ENCODE measurements at places on chromosomes 4 and X.

- no peak for DNase-seq
These were observed 15.2 kb downstream of the BCOR start for GRCh38 chrX:40082447-40083119.

- DNase-seq: no peak
These were observed 94.2 kb downstream of the GPAT3 start for GRCh38 chr4:83629945-83630721.

GRCh38 chr4:41140410-41140809, 73.9 kb downstream of the APBB2 start:
- DNase-seq: no peak

DNA sequence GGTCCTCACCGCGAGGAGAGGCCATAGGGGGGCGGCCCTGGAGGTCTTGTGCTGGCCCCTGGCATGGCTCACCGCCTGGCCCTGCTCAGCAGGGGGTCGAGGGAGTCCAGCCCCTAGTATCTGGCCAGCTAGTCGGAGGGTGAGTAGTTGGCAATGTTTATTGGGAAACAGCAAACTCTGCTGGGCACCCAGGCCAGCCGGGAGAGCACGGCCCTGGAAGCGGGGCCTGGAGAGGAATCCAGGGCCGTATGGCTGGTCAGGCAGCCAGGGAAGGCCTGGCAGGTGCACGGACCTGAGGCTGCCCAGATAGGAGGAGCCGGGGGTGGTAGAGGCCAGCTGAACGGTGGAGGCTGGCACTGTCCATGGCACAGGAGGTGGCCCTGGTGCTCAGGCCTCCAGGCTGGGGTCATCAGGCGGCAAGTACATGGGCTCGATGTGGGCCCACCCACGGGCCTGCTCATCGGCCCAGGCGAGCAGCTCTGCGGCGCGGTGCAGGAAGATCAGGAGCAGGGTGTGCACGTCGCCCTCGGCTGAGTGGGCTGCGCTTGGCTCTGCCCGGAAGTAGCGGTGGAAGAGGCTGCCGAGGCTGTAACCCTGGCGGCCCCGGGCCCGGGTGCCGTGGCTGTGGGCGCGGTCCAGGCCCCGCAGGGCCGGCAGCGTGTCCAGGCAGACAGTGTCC, 1.4 kb downstream of the TREX2 start:
- no peak for DNase-seq

- no peak for DNase-seq
These were observed 204.3 kb downstream of the VEGFC start for GRCh38 chr4:176588436-176588835.

GRCh38 chr4:173325007-173325736, 9.0 kb downstream of the HMGB2 start:
- DNase-seq: no peak

DNA sequence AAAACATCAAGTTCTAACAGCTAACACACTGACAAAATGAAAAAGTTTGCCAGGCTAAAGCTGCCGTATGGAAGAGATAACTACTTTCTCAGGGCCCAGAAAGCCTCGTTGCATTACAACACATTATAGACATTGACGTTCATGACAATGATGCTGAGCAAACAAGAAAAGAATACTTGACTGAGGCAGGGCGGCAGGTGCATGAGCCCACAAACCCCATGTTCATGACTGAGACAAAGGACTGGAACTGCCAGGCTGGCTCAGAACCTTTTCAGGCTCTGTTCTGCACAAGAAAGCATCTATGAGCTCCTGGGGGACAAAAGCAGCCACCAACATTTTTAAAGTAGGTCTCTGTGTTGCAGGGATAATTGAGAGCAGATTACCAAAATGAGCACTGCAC, 13.6 kb downstream of the TLR6 start:
- no peak for DNase-seq

DNA sequence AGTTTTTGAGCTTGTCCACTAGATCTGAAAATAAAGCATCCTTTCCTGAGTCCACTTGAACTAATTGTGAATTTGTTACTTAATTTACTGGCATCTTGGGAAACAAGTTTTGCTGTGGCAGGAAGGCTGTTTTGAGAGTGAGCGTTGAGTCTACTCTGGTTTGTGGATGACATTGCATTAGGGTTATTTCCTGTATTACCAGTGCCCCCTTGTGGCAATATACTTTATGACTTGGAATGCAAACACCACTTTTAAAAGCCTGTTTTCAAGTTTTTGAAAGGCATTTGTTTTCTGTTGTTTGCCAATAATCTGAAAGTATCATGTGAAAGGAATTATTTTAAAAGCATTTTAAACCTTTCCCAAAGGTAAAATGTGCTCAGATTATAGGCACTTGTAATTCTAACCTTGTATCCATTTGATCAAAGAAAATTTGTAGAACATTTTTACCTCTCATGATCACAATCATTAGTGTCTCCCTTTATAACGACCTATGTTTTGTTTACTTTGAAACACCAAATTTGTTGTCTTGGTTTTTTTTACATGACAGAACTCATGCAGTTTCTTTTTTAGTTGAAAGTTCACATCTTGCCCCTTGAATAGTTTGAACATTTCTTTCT, 18.0 kb upstream of the CYP2U1 start:
- DNase-seq: peak; percentile 60

GRCh38 chr4:74886484-74886883, 46.4 kb upstream of the PARM1 start:
- DNase-seq: no peak

- no peak for DNase-seq
These were observed 45.9 kb downstream of the USP11 start for GRCh38 chrX:47278691-47279090.

GRCh38 chr4:71255976-71256375, 82.8 kb upstream of the SLC4A4 start:
- no peak for DNase-seq
